ENCODE measurements at places on chromosomes 3 and 15. TPM values are rescaled to one million over a fixed set of nuclear protein-coding genes. Genes with fewer than 3 reads are reported as not detected.

- DNase-seq = no peak
Observed at GRCh38 chr3:15755181-15755580, 42.6 kb downstream of the ANKRD28 start.

GRCh38 chr3:141789281-141789680 is 26.1 kb downstream of the GRK7 start:
- no peak for DNase-seq

- DNase-seq = no peak
Observed at GRCh38 chr15:62362608-62363007, 197.5 kb upstream of the C2CD4B start.

GRCh38 chr15:85379403-85380131 is 836 bp upstream of the AKAP13 start:
- DNase-seq = no peak

FOXL2NB gene
- total RNA-seq = not detected

THBS1 gene
- 1.6 TPM for total RNA-seq
